ENCODE measurements at places on chromosomes 11 and 22.

GRCh38 chr11:130180491-130180890, 20.9 kb downstream of the ST14 start:
- DNase-seq: peak; percentile 11

GRCh38 chr11:122843281-122844141, 5.2 kb downstream of the CRTAM start:
- DNase-seq: no peak

DNA sequence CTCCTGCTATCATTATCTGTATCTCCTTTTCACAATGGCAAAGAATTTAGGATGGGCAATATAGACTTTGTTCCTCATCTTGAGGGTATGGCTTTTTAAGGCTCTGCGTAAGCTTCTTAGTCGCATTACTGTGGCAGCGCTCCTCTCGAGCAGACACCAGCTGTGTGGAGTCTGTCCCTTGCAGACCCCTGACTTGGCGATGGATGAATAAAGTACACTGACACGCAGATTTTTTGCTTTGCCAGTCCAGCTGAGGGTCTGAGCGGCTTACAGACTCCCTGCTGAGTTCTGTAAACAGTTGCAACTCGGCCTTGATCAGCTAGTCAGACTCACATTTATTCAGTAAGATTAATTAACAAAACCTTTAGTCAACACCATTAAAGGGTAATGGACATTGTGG, 390.0 kb upstream of the CNTN5 start:
- no peak for DNase-seq

GRCh38 chr22:28187612-28188011, 268.6 kb upstream of the PITPNB start:
- peak; percentile 17 for DNase-seq

GRCh38 chr11:44305026-44305469, 4.9 kb downstream of the ALX4 start:
- no peak for DNase-seq

GRCh38 chr11:98227278-98227677, 793.5 kb upstream of the CNTN5 start:
- DNase-seq: no peak

DNA sequence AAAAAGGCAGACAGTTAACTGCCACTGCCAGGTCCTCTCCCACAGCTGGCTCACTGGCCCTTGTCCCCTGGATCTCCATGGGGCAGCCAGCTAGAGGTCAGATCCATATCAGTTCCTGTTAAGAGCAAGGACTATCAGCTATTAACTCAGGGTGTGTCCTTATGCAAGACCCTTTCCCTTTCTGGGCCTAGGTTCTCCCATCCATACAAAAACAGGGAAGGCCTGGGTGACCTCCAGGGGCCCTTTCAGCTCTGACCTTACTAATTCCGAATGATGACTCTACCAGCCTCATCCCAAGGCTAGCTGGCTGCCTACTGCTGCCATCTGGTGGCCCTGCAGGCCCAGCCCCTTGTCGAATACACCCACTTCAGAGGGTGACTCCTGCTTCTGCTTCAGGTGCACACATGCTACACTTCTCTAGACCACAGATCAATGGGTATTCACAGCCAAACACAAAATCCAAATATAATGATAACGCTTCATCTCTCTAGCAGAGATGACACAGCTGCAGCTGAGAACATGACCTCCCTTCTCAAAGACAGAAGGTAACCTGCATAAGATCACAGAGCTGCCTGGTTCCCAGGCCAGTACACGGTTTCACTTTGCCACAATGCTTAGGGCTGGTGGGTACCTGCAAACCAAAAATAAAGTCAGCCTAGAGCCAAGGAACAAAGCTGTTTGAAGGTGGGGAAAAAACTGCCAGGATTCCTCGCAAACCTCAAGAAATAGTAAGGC, 34.1 kb downstream of the SERGEF start:
- DNase-seq: peak; percentile 42

DNA sequence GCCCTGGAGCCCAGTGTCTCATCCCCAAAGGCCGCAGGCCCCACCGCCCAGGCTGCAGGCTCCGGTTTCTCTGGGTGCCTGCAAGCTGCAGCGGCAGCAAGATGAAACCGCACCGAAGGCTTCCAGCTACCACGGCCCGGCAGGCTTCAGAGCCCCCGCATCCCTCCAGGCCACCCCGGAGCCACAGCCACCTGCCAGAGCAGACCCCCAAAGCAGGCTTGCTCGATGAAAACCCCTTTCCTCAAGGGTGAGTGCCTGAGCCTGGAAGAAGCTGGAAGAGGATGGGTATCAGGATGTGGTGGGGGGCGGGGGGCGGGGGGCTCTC, 24.5 kb upstream of the GNB1L start:
- DNase-seq: no peak

DNA sequence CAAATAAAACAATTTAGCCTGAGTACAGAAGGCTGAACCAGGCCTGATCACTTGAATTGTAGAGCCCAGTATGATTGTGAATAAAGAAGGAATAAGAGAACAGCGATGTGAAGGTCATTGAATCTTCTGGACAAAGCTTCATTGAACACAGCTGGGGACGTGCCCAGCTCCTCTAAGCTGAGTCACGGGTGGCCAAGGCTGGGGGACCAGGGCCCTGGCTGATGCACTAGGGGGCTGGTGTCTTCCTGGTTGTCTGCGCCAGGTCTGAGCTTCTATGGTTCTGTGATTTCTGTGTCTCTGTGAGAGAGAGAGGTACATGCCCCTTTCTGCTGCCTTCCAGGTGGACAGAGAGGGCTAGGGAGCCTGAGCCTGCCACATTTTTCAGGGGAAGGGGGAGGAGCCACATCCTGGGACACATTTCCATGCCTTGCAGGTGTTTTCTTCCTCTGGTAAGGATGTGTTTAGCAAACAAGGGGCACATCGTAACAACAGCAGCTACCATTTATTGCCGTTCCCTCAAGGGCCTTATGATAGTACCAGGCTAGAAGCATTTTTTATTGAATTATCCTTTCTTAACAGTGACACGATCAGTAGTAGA, 135.7 kb downstream of the C11orf91 start:
- DNase-seq: no peak

DNA sequence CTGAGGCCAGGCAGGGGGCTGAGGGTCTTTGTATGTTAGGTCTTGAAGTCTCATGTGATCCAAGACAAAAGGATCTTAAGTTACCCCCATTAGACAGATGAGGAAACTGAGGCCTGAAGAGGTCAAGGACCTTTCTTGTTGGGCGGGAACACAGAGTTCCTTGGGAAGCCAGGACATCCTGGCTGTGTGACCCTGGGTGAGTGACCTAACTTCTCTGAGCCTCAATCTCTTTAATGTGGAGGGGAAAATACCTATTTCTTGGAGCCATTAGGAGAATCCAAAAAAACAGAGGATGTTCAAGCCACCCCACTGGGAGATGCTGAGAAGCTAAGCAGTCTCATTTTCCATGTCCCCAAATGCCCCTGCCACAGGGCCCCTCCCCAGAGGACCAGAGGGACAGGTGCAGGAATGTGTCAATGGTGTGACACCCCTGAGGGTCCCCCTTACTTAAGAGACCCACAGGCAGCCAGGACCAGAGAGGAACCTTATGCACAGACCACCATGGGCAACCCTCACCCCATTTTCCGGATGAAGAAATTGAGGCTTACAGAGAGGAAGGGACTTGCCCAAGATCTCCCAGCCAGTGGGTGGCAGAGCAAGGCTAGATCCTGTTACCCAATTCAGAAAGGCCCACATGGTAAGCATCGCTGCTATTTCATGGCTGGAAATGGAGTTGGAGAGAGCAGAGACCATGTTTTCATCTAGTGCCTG, 8.0 kb downstream of the RAC2 start:
- no peak for DNase-seq

DNA sequence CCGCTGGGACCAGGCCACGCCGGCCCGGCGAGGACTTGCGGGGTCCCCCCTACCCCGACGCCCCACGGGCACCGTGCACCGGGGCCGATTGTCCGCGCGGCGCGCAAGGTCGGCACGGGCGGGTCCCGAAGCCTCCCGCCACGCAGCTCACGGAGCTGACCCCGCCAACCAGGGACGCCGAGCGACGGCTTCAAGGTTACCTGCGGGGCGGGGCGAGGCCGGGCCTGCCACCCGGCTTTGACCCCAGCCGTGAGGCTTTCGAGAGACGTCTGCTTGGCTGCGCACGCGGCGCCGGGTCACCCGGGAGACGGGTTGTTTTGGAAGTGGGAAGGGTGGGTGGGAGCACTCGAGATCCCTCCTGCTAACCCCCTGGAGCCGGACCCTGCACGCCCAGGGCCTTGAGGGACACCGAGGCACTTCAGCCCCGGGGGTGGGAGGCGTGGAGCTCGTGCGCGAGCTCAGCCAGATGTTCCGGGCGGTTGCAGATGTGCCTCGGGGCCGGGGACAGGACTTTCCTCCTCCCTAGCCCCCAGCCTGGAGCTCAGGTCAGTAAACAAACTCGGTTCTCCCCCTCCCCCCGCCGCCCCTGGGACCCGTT, 3.2 kb upstream of the WNT11 start:
- DNase-seq: no peak

DNA sequence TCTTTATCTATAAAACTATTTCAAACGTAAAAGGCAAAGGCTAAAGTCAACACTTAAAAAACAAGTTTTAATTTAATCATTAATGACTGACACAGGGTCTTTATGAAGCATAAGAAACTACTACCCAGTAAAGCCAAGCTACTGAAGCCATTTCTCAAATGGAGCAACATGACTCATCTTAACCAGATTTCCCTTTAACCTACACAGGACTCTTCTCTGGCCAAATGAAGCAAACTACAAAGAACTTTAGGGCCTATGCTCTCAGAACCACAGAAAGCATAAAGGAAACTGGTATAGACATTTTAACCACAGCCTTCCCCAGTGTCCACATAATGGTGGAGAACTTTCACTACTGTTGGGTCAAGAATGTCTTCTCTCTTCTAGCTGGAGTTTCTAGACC, 34.7 kb downstream of the ALG9 start:
- no peak for DNase-seq

- peak; percentile 61 for DNase-seq
Measured at GRCh38 chr11:16380941-16381568, 24.7 kb upstream of the SOX6 start.

- DNase-seq: no peak
Measured at GRCh38 chr11:114211444-114212121, 84.6 kb upstream of the NNMT start.

GRCh38 chr11:26983645-26984044, 10.3 kb upstream of the FIBIN start:
- DNase-seq: no peak

- peak; percentile 75 for DNase-seq
Measured at GRCh38 chr22:31650391-31650790, 11.6 kb downstream of the PISD start.

DNA sequence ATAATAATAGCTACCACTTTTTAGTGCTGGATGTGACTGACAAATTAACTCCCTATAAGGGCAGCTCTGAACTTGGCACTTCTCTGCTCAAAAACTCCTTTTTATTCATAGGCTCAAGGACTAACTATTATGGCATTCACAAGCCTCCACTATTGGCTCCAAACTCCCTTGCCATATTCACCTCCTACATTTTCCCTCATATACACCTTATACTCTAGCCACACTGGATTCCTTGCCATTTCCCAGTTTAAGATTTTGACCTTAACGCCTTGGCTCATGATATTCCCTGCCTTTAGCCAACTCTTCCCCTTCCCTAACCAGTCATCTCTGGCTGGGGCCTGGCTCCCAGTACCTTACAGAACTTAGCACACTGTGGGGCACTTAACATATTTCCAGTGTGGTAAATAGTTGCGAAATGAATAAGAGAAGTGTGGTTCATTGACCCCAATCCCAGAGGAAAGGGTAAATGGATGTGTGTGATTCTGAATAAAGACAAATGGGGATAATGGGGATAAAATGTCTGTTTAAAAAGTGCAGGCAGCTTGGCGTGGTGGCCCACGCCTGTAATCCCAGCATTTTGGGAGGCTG, 40.0 kb upstream of the SORL1 start:
- DNase-seq: peak; percentile 12

DNA sequence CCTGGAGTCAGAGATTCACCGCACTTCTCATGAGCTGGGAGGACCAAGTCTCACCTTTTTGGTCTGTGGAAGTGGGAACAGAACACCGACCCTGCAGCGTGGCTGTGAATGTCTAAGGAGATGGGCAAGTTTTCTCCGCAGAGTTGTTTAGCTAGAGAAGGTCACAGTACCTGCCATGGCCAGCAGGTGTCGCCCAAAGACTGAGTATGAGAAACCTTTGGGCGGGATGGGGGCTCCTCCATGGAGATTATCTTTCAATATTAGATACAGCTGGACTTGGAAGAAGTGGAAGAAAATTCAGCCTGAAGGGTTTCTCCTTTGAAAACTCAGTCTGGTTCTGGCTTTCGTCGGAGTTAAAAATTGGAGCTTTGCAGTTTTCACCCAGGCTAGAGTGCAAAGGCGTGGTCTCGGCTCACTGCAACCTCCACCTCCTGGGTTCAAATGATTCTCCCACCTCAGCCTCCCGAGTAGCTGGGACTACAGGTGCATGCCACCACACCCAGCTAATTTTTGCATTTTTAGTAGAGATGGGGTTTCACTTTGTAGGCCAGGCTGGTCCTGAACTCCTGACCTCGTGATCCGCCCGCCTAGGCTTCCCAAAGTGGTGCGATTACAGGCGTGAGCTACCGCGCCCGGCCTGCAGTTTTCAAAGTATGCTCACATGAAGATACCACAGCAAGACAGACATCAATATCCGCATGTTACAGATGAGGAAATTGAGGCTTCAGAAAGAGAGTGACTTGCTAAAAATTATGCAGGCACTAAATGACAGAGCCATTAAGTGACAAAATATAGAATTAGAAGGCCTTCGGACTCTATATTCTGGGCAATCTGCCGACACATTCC, 10.7 kb upstream of the DSCAML1 start:
- peak; percentile 65 for DNase-seq

GRCh38 chr11:36792996-36793914, 195.2 kb upstream of the RAG2 start:
- no peak for DNase-seq

- no peak for DNase-seq
Measured at GRCh38 chr11:94588366-94588942, 21.3 kb downstream of the PIWIL4 start.

DNA sequence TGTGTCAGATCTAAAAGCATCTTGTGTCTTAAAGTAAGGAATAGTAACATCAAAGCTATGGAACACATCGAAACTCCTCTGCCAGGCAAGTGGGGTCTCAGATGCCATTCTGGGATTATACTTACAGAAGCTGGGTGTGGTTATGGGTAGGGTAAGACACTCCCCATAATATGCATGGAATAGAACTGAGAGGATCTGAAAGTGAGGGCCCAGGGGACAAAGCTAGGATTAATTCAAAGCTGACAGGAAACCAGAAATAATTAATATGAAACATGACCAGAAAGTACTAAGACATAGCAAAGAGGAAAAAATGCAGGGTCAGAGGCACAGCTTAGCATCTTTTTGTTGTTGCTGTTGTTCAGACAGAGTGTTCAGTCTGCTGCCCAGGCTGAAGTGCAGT, 40.2 kb upstream of the EED start:
- no peak for DNase-seq

GRCh38 chr11:128553662-128554362, 33.5 kb downstream of the ETS1 start:
- peak; percentile 90 for DNase-seq

- DNase-seq: no peak
Measured at GRCh38 chr11:60754887-60755286, 1.8 kb upstream of the MS4A15 start.

DNA sequence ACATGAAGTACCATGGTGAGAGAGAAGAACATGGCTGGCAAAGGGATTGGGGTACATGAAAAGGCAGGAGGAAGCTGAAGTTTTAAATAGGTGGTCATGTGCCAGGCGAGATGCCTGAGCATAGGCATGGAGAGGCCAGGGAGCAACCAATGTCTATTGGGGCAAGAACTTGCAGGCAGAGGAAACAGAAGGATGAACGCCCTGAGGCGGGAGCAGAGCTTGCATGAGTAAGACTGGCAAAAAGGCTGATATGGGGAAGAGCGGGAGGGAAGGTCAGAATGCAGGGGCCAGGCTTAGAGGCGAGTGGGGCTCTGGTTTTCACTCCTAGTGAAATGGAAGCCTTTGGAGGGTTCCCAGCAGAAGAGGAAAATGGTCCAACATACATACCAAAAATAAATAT, 52.5 kb upstream of the VSTM5 start:
- DNase-seq: no peak
